DND-41 (cell line): ENCODE measurements at places on chromosomes 3 and 15.

GRCh38 chr3:39295184-39295775 lies 15.4 kb upstream of the CX3CR1 start:
- DNase-seq, result no peak

DNA sequence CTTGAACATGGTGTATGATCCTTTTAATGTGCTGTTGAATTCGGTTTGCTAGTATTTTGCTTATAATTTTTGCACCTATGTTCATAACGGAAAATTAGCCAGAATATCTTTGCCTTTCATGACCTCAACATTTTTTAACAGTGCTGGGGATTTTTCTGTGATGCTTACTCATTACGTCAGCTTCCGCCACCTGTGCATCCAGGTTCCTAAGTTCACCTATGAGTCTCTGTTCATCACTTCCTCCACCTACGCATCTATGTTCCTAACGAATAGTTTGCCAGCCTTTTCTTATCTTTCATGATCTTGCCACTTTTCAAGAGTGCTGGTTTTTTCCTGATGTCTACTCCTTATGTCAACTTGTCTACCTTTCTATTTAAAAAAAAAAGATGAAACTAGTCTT lies 16.5 kb downstream of the AADACL2 start:
- DNase-seq, result no peak

- no peak for DNase-seq
These were observed 111.0 kb downstream of the ADAMTS17 start for GRCh38 chr15:100230784-100231183.

GRCh38 chr3:184030536-184030935 lies 1.0 kb upstream of the HTR3D start:
- no peak for DNase-seq

DNA sequence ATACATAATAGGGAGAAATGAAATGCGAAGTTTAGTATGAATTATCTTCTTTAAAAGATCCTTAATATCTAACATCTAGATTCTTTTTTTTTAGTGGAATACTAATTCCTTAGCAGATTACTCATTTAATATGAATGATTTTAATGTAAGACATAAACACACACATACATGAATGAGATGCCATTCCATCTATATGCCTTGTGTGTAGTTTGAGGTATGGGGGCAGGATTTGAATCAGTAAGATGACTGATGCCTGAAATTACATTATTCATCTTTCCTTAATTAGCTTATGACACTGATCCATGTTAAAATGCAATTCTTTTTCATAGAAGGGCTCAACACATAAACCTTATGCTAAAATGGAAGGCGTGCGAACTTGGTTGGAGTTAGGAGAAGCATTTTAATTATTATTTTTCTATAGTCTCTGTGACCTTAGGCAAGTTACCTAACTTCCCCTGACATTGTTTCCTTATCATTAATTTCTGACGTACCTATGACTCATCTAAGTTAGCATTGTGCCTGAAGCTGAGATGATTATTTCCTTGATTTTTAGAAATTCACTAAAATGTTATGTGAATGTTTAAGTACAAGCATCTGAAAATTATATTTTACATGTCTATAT lies 10.8 kb upstream of the BNIP2 start:
- no peak for DNase-seq

DNA sequence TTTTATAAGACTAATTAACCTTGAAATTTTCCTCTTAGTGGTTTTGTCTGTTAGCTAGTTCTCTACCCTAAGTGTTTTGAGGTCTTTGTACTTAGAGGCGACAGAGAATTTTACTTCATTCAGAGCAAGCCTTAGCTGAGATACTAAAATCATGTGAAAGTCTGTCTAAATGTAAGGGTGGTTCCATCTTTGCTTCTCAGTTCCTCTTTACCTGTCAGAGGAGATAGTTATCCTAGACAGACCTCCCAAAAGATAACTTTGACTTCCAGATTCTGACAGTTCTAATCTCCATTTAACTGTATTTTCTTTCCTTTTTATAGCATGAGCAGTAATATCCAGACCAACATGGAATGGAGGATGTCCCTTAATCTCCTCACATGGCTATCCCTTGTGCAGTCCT lies 34.7 kb downstream of the RNF111 start:
- DNase-seq, result no peak

GRCh38 chr15:62122249-62122648 lies 42.8 kb downstream of the C2CD4B start:
- no peak for DNase-seq

DNA sequence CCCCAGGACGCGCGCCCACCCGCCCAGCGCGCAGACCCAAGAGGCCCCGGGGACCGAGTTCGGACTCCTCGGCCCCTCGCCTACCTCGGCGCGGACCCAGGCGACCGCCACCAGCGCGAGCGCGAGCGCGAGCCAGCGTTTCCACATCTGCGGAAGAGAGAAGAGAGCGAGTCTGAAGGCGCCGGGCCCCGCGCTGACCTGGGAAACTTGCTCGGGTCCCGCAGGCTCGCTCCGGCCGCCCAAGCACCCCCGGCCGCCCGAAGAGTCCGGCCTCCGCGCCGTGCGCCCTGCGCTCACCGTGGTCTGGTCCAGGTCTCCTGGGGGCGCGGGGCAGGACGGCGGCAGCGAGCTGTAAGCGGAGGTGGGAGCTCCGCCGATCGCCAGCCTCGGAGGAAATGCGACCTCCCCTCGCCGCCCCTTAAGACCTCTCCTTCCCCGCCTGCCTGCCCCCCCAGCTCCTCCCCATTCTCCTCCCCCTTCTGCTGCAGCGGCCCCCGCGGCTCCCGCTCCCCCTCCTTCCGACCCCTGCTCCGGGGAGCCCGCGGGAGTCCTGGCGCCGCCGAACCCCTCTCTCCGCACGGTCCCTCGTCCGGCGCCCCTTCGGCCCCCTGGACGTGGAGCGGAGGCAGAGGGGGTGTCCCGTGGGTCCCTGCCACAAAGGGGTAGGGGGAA lies at the start of gene FSTL1:
TSS of gene FSTL1 (minus strand) at position 393 of the 672 bp plus-strand sequence. CDS start at position 147, 246 bp downstream.
- DNase-seq, result no peak

GRCh38 chr3:39383881-39384664 lies 903 bp downstream of the SLC25A38 start:
- peak; percentile 95 for DNase-seq

- DNase-seq, result no peak
These were observed 60.5 kb upstream of the GLCE start for GRCh38 chr15:69099941-69100340.

DNA sequence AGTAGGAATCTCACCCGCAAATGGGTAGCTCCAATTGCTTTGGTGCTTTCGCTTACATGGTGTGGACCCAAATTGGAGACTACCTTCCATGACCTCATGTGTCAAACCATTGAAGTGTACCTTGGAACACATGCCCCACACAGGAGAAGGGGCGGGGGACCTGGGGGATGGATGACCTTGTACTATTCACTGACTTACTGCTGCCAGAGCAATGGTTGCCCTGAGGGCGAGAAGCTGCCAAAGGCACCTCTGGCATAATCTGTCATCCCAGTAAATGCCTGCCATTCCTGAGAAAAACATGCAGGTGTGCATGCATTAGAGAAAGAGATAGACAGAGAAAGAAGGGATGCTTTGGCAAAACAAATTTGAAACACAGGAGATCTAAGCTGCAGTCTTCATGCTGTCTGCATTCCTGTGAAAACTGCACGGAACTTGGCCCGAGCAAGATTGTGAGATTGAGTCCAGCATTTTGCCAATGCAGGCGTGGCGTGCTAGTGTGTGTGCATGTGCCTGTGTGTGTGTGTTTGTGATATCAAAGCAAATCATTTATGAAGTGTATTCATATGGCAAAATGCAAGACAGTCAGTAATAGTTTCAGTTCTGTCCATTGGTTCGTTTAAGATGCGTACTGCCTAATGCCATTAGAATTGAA lies 219.5 kb upstream of the MDFIC2 start:
- DNase-seq, result no peak

DNA sequence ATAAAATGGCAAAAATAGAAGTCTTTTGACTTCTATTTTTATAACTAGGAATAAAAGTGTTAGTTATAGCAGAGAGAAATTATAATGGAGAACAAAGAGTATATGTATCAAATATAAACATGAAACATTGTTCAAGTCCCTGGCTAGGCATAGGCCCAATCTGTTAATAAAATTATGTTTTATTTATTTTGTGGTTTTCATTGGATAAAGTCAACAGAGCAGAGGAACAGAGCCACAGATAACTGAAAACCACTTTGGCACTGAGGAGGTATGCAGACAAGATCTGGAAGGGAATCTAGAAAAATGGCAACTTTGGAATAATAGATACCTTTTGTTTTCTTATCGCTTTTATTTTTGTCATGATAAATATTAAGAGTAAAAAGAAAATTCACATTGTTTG lies 50.4 kb upstream of the ICE2 start:
- no peak for DNase-seq

DNA sequence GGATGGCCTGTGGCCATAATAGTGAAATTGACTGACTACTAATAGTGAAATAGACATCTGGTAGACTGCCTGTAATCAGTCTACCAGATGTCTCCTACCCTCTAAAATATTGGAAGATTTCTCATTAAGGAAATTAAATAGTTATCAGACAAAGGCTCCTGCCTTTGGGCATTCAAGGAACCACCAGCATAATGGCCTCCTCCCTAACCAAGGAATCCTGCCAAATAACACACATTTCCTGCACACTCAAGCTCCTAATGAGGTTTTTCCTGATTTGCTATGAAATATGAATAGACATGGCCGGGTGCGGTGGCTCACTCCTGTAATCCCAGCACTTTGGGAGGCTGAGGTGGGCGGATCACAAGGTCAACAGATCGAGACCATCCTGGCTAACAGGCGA lies 14.6 kb downstream of the NUSAP1 start:
- no peak for DNase-seq

DNA sequence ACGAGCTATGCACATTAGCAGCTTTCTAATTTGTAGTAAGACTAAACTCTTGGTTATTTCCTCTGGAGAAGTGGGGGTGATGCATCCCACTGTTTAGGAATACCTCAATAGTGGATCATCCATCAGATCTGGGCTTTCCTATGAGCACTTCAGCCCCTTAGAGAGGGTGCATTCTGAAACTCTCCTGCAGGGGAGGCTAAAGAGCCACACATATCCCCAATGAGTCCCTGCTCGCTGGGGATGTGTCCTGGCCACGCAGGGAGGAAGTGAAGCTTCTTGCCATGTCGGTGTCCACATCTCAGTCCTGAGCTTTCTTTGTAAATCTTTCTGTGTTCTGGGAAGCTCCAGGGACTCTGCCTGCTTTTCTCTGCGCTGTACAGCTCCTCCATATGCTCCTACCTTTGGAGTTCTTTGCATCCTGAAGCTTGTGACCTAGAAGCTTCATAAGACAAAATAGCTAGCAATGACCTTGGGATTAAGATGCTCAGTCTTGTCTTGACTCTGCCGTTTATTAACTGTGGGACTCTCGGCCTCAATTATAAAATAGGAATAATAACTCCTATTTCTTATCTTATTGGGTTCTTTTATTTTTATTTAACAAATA lies 28.3 kb upstream of the MASP1 start:
- DNase-seq, result peak; percentile 56

DNA sequence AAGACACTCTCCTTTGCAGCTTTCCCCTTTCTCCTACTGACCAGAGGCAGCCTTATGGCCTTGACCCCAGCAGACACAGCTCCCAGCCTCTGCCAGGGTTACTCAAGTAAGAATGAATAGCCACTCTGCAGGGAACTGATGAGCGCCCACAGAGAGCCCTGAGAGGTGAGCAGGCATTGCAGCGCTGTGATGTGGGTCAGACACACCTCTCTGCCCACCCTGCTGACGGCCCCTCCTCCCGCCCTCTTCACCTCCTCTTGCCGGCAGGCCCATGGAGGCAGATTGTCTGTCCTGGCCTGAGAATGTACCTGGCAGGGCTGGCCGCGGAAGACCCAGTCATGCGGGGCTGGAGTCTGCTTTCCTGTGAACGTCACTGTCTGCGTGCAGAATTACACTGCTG lies 512.6 kb upstream of the PPP2R3A start:
- no peak for DNase-seq

DNA sequence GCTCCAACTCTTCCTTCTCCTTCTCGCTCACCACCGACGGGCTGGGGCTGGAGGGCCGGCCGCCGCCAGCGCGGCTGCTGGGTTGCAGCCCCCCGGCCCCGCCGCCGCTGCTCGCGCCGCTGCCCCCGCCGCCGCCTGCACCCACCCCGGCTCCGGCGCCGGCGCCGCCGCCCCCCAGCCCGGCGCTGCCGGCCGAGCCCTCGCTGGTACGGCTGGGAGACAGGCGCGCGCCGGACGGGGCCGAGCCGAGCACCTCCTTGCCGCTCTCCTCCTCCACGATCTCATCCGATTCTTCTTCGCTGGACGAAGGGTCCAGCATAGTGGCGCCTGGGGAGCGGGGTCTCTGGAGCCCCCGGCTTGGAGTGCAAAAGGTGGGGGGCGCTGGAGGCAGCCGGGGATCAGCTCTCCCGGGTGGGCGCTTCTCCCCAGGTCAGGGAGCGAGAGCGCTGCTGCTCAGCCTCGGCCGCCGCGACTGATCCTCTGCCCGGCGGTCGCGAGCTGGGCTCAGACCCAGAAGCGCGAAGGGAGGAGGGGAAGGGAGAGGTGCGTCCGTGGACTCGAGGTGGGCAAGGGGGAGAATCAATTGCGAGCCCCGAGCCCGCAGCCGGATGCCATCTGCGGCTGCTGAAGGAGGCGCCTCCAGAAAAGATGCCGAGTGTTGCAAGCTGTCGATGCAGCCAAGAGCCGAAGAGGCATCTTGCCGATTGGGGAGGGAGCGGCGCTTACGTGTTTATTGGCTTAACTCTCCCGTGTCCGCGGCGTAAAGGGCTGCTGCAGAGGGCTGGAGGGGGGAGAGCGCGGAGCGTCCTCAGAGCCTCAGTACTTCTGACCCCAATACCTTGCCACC lies at the start of gene CADPS:
TSS of gene CADPS (minus strand) at position 706 of the 847 bp plus-strand sequence. CDS start at position 319, 387 bp downstream.
- DNase-seq, result no peak

- peak; percentile 1 for DNase-seq
These were observed 12.7 kb downstream of the C3orf22 start for GRCh38 chr3:126546013-126546412.

DNA sequence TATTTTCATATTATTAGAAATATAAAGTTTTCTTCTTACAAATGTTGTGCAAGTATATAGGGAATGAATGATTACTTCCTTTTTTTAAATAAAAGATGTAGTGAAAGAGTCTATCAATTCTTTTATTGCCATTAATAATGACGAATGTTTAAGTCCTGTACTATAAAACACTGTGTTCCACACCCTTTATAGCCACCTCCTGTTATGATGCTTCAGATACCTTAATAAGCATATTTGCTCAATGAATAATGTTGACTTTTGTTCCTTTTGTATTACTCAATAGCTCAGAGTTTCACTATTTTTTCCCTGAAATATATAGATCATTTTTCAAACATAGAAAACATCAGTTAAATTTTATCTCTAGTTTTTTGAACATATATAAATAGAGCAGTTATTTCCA lies 378.2 kb upstream of the THBS1 start:
- DNase-seq, result no peak

DNA sequence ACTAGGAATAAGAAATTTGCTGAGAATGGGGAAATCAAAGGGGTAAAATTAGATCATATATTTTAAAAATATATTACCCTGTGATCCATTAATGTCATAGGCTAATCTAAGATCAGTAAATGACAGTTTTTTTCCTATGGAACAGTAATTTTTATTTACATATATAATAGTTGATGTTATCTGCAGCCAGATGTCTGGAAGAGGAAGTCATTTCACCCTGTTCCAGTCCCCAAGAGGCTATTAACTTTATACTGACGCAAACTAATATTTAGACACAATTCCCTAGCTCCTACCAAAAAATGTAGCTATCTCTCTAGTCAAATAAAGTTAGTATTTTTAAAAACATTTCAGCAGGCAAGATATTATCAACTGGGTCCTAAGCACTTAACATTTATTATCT lies 558.0 kb downstream of the MECOM start:
- DNase-seq, result no peak

GRCh38 chr15:82575335-82575734 lies 35.1 kb upstream of the RPS17 start:
- no peak for DNase-seq

GRCh38 chr15:90456236-90456635 lies 68.2 kb downstream of the IQGAP1 start:
- DNase-seq, result no peak
